ENCODE measurements at places on chromosomes 4 and X. TPM values are rescaled to one million over a fixed set of nuclear protein-coding genes. Genes with fewer than 3 reads are reported as not detected.
A peak's percentile ranks its signal among the peaks of the same experiment; 100 is the strongest.

Gene NSG1
- total RNA-seq, result 6.2 TPM

Gene MAGIX
- 14.8 TPM for total RNA-seq

Gene RTL9
- 0.54 TPM for total RNA-seq

Gene DCX
- total RNA-seq, result 0.06 TPM

Gene FAM184B
- not detected for total RNA-seq

DNA sequence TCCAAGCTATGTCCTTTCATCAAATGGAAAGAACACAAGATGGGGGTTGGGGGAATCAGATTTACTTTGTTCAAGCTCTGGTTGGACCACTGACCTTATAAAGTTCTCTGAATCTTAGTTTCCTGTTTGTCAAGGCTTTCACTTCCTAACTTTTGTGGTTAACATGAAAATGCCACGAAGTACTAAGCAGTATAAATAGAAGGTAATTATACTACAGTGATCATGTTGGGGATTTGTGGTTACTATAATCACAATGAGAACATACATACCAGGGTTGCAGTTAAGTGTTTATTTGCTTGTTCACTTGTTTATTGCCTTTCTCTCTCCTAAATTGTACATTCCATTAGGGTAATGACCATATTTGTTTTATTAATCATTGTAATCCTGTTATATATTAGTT, 53.2 kb downstream of the SPRY1 start:
- no peak for DNase-seq

DNA sequence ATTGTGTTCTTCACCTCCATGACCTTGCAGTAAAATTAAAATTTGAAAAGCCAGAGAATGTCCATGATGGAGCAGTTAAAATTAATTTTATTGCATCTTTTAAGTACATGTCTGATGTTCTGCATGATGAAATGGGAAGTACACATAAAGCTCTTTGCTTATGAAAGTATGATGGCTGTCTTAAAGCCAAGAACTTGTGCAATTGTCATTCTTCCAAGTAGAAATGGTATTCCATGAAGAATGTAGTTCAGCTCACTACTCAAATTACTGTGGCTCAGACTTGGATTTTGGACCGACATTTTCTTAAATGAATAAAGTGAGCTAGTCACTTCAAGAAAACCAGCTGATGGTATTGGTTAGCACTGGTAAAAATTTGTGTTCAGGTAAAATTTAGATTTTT, 161.7 kb upstream of the CXCL13 start:
- no peak for DNase-seq

GRCh38 chrX:2595258-2595657, 94.5 kb upstream of the DHRSX start:
- no peak for DNase-seq

DNA sequence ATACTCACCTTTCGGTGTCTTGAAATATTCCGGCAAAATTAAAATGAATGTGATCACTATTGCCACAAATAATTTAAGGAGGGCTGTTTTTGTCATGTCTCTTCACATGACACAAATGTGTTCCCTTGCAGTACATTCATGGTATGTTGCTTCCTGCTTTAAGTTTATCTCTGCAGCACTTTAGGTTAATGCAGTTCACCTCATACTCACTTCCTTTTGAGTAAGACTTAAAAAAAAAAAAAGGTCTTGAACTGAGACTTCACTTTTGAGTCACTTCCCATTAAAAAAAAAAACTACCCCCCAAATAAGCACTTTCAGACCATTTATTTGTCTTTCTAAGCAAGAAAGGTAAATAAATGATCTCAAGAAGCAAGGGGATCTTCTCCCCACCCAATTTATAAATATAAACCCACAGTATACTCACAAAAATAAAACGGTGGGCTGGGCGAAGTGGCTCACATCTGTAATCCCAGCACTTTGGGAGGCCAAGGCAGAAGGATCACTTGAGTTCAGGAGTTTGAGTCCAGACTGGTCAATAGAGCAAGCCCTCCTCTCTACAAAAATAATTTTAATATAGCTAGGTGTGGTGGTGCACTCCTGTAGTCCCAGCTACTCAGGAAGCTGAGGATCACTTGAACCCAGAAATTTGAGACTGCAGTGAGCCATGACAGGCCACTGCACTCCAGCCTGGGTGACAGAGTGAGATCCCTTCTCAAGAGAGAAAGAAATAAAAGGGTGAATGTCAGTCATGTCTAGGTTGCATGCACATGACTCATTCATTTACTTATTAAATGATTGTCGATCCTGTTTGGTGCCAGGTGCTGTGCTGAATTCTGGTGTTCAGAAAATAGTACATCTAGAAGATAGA, at the start of gene TMEM156:
TSS of gene TMEM156 (minus strand) at position 192 of the 868 bp plus-strand sequence. CDS start at position 96, 96 bp downstream.
- DNase-seq, result no peak

DNA sequence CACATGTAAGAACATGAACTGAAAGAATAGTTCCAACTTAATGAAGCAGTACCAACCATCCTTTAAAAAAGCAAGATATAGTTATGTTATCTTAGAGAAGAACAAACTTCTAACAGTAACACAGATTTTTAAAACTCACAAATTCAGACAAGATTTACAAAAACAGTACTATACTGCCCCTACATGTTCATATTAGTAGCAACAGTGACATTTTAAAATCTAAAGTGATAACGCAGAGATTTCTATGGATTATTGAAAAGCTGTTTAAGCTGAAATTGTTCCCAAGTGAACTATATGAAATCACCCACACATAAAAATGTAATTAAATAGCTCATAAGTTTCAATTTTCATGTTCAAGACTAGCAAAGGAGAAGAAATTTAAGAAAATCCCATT, 166.0 kb downstream of the FBXW7 start:
- no peak for DNase-seq

DNA sequence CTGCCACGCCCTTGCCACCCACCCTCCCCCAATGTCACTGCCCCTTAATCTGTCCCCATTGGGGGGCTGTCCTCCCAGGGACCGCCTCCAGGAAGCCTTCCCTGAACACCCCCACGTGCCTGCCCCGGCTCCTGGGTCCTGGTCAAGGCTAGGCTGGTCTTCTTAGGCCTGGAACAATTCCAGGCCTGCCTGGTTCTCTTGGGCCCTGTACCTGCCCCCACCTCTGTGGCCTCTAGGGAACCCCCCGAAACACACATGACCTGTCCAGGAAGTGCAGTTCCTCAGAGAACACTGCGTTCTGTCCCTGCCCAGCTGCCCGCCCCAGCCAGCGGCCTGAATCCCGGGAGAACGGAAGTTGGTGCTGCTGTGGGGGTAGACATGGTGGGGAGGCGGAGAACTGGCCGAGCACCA, 5.1 kb downstream of the MXD4 start:
- DNase-seq, result peak; percentile 86

DNA sequence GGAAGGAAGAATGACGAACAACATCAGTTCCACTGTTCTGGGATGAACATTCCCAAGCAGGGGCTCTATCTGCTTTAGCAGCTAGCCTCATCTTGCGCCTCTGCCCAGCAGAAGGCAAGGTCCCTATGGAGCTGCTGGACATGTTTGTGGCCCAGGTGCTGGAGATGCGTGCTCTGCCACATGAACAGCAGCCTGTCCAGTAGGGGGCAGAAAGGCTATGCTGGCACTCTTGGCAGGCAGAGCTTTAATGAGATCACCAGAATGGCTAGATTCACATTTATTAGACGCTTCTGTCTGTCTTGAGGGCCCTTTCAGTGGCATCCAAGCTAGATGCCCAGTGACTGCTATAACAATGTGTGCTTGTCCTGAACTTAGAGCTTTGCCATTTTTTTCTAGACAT, 1826.0 kb downstream of the STIM2 start:
- no peak for DNase-seq

DNA sequence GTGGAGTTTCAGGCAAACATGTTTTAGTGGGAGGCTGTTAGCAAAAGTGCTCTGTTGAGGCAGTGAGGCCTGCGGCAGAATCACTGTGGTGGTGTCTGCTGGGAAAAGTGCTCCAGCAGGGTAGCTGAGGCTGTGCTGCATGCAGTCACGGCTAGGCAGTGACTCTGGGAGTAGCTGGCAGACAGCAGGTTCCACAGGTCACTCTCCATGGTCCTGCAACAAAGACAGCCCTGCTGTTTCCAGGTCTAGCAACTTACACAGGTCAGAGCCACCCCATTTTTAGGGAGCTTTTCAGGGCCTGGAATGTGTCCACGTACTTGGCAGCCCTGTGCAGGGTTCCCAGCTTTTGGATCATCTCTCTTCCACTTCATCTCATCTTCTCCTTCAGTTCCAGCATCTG, 184.3 kb downstream of the NAA11 start:
- DNase-seq, result no peak

GRCh38 chr4:166128403-166128802, 255.4 kb downstream of the TLL1 start:
- DNase-seq, result no peak

Data from right cardiac atrium (tissue), 5 donors.